ENCODE measurements at places on chromosomes 1 and 21.

- no peak for DNase-seq
Measured at GRCh38 chr1:67339623-67340343, 32.1 kb downstream of the IL12RB2 start.

- no peak for DNase-seq
Measured at GRCh38 chr21:41929248-41929647, 24.6 kb downstream of the C2CD2 start.

DNA sequence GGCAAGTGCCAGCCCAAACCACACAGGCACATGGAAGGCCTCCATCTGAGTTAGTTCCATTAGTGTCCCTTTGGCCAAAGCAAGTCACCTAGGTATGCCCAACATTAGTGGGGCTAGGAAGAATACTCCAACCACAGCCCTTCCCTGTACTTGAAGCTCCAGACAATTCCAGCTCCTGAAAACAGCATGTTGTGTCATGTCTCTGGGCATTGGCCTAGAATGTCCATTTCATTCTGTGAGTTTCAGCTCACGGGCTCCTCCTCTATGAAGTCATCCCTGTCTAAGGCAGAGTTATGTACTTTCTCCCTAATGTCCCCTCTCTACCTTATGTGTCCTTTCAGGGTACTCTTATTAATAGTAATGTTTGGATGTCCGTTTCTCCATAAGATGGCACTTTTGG, 96.5 kb upstream of the SPATA6 start:
- DNase-seq: no peak

DNA sequence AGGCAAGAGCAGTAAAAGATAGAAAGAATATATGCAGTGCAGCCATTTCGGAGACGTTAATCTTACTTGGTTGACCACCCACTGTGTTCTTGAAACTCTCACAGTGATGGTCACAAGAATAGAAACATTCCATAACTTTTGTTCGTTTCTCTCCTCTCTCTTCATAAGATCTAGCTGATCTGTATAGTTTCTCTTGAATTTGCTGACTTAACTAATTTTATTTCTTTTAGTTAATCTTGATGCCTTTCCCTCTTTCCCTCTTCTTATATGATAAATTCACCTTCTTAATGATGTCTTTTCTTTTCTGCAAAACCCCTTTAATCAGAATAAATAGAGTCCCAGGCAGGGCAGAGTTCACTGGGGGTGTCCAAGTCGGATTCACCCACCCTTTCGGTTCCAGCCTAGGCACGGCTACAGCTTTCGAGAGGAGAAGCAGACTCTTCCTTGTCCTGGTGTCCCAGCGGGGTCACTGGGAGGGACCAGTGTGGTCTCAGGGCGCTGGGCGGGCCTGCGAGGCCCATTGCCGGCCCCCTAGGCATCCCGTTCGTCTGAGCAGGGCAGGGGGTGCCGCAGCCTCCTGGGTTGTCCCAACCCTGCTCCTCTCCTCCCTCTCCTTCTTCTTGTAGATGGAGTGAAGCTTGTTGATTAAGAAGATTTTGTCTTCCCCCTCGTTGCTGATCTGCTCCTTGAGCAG, 39.8 kb downstream of the ZNF691 start:
- no peak for DNase-seq

DNA sequence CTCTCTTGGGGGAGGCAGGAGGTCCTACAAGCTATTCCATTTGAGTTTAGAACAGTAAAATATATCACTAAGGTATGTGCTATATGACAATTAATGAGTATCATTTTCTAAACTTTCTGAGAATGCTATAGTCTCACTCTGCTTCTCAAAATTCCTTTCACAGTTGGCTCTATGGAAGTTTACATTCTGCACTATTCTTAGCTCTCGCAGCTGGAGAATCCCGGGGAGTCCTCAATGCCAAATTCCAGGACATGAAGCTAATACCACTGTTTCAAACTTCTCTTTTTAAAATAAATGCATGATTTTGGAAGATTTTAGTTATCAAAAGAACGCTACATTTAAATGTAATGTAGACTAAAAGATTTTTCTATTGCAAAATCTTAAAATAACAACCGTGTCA, 22.4 kb upstream of the PALMD start:
- DNase-seq: no peak

GRCh38 chr1:221711063-221711577, 30.8 kb downstream of the DUSP10 start:
- DNase-seq: no peak

Measured in T-helper 9 cell (primary cell).